ENCODE measurements at places on chromosomes 7 and 10. TPM values are rescaled to one million over a fixed set of nuclear protein-coding genes. Genes with fewer than 3 reads are reported as not detected.

GRCh38 chr7:108455998-108456677, at the start of gene NRCAM:
TSS of gene NRCAM (minus strand) at chr7:108456436. CDS start at chr7:108240064, 216,372 bp downstream.
- no peak for DNase-seq

GRCh38 chr7:70436790-70437350, 695.1 kb upstream of the GALNT17 start:
- DNase-seq, result no peak

- DNase-seq, result no peak
These were observed 246.2 kb upstream of the C7orf33 start for GRCh38 chr7:148344406-148344805.

DNA sequence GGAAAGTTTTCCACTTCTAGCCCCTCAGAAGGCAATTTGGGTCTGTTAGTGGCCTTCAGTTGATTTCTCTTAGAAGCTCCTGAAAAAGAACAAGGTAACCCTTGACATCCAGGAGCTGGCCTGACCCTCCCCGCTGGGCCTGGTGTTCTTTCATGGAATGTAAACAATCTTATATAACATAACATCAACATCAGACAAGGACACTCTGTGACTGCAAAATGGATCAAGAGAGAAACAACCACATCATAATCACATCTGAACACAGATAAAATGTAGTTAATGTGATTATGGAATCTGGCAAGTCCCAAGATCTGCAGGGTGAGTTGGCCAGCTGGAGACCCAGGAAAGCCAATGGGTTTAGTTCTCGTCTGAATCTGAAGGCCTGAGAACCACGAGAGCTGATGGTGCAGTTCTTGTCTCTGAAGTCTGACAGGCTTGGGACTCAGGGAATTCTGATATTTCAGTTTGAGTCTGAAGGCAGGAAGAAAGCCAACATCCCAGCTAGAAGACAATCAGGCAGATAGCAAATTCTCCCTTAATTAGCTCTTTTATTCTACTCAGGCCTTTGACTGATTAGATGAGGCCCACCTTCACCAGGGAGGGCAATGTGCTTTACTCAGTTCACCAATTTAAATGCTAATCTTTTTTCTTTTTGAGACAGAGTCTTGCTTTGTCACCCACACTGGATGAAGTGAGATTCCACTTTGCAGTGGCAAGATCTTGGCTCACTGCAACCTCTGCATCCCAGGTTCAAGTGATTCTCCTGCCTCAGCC, 91.4 kb upstream of the NAMPT start:
- no peak for DNase-seq

Gene STOX1
- total RNA-seq, result 4.1 TPM

DNA sequence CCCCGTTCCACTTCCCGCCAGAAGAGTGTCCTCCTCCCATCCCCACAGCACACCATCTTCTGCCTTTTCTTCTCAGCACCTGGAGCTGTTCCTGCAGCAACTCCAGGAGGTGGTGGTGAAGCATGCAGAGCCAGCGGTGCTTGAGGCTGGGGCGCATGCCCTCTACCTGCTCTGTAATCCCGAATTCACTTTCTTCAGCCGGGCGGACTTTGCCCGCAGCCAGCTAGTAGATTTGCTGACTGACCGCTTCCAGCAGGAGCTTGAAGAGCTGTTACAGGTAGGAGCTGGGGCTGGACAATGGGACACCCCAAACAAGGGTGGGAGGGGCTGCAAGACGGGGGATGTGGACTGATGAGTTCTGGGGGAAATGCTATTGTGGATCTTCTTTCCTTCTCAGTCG, 19.1 kb upstream of the PVRIG start:
- no peak for DNase-seq

DNA sequence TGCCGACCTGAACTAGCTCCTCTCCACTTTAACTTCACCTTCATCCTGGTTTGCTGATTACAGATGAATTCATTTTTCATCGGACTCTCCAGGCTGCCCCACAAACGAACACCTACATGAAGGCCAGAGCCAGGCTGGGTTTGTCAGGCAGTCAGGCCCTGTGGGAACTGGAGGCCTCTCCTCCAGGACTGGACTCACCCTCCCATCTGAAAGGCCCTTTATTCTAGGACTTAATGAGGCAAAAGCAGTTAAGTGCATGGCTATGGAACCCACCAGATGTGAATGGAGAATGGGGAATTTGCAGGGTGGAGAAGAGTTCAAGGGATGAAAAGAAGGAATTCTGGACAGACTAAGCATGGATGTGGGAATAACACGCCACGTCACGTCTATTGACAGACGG, 170.8 kb downstream of the ARHGAP12 start:
- no peak for DNase-seq

GRCh38 chr7:109059089-109059488, 489.4 kb downstream of the DNAJB9 start:
- DNase-seq, result no peak

Gene SMARCD3
- 36.0 TPM for total RNA-seq

Gene UCN3
- not detected for total RNA-seq

DNA sequence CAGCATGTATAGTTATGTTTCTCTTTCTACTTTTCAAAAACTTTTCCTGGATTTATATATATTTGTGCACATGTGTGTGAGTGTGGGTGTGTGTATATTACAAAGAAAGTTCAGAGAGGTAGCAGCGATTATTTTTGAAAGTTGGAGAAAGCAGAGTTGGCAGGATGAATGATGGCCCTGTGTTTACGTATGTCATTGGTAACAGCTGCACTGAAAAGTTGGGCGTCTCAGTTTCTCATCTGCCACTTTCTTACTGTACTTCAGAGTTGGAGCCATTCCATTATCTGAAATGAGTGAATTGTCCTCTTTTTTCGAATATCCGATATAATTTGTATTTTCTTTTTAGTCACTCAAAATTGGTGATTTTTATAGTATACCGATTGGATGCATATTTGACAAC, 172.2 kb downstream of the CDK14 start:
- DNase-seq, result no peak

Gene PLCE1
- total RNA-seq, result 15.0 TPM

GRCh38 chr7:138911007-138911406, 70.2 kb downstream of the KIAA1549 start:
- DNase-seq, result no peak

Gene TMEM139
- 47.3 TPM for total RNA-seq

Gene PLA2G12B
- 12.2 TPM for total RNA-seq

- no peak for DNase-seq
These were observed 1.0 kb upstream of the PLXDC2 start for GRCh38 chr10:19815036-19815730.

Gene SLC26A3
- 0.67 TPM for total RNA-seq

DNA sequence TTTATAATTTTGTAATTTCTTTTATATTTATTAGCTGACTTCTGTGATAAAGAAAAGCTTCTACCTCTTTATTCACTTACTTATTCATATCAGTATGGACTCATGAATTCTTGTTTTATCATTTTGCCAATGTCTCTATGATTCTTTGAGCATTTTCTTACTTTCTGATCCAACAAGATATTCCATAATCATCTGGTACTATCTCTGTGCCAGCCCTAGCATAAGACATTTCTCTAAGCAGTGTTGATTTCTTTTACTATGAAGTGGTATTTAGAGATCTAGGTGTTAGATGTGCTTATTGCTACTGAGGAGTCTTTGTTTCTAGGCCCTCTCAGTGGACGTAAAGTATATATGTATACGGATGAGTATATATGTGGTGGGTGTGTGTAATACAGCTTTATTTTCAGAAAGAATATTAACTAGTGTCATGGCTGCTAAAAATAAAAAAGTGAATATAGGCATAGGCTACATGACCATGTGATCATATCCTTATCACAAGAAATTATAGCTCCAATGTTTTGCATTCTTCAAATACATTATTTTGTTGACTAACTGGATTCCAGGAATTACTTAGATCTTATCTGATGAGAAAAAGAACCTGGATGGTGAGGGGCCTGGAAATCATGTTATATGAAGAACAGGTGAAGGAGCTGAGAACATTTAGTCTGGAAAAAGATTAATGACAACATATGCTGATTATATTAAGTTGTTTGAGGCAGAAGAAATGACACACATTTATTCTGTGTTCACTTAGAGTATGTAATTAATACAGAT, 13.1 kb downstream of the PHTF2 start:
- no peak for DNase-seq

- DNase-seq, result no peak
These were observed 326.5 kb downstream of the THSD7A start for GRCh38 chr7:11505471-11505985.

Data from upper lobe of left lung (tissue), 6 donors.